ENCODE measurements at places on chromosomes 7 and 10.

GRCh38 chr10:102782673-102783551 is 39.2 kb downstream of the WBP1L start:
- DNase-seq = no peak

- DNase-seq = peak; percentile 62
These were observed 132.1 kb downstream of the NRBF2 start for GRCh38 chr10:63265222-63265617.

DNA sequence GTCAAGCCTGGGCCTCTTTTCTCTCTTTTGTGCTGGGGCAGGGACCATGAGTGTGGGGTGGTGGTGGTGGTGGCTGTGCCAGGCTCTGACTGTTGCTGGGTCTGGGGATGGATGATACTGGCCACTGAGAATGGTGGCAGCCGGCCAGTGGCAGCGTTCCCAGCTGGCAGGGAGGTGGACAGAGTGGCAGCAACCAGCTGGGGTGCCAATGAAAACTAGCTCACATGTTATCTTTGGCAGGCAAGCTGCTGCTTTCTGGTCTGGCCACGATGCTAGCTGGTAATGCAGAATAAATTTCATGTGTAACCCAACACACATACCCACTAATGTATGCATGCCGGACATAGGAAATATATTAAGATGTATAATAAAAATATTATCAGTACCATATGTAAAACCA is 95.0 kb upstream of the SLC26A5 start:
- no peak for DNase-seq

DNA sequence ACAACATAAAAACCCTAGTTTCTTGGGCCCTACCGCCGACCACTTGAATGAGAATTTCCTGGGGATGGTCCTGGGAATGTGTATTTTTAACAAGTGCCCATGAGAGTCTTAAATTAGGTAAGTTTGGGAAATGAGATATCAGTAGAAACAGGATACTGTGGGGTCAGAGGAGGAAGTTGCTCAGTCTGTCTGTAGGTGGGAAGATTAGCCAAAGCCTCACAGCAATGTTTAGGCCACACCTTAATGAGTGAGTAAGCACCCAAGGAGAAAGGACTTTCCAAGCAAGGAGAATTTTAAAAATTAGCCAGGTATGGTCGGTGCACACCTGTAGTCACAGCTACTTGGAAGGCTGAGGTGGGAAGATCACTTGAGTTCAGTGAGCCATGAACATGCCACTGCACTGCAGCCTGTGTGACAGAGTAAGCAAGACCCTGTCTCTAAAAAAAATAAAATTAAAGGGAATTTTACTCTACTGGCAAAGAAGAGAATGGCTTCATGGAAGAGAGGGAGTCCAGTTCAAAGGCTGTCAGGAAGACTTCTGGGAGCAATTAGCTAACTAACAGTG is 31.9 kb downstream of the PAPSS2 start:
- DNase-seq = no peak

DNA sequence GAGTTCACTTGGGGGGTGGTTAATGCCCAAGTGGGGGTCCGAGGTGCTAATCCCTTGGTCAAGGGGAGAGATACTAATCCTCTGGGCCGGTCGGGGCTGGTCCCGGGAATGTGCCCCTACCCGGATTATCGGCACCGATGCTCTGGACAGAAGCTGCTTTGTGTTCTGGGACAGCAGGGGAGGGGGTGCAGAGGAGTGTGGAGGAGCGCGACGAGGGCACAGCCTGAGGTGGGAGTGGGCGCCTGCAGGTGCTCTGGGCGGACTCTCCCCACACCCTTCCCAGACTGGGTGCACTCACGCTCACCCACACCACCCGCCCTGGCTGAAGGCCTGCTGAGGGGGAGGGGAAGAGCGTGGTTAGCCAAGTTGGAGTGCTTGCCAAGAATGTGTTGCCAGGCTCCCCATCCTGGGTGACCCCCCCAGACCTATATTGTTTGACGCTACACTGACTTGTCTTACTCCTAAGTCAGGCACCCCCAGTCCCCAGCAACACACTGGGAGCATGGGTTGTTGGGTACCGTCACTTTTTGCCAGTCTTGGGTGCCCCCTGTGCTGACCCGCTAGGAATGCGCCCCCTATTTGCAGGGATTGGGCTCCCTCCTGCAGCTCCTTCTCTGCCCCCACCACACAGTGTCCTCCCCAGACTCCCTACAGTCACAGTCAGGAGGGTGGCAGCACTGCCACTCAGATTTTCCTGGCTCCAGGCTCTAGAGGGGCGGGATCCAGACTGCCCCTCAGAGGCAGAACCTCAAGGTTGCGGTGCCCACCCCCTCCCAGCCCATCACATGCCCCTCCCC is 1.2 kb downstream of the SLC4A2 start:
- DNase-seq = no peak

GRCh38 chr7:55299273-55299967 is 65.7 kb upstream of the LANCL2 start:
- no peak for DNase-seq

DNA sequence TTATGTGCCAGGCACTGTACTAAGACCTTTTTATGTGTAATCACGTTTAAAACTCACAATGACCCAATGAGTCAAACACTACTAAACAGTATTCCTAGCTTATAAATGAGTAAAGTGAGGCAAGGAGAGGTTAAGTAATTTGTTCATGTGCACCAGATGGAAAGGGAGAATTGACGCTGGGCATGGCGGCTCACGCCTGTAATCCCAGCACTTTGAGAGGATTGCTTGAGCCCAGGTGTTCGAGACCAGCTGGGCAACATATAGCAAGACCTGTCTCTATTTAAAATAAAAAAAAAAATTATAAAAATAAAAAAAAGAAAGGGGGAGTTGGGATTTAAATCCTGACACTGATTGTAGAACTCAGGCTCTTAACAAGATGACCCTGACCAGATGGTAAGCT is 46.7 kb upstream of the DLG5 start:
- no peak for DNase-seq

DNA sequence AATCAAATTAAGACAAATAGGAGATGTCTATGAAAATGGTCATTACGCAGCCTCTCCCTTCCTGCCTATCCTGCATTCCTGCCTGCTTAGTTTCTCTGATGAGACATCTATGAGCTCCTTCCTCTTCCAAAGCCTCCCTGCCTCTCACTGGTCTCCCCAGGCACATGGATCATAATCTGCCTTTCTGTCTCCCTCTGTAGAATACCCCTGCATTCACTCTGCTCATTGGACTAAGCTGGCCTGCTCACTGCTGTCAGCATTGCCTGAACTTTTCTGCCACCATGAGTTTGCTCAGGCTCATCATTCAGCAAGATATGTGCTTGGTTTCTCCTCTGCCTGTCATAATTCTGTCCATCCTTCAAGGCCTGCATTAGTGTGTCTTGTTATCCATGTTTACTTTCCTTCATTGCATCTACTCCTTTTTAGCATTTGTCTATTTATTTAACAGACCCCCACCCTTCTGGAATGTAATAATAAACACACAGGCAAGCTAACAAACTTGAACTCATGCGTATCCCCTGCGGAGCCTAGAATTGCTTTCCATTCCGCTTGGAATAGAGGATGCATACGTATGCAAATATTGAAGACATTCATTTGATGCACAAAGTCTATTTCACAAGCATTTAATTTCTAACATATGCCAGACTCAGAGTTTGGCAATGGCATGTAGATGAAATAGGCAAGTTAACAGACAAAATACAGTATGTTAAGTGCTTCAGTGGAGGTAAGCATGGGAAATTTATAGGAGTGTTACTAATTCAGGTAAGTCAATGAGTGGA is 88.3 kb downstream of the PTPRZ1 start:
- DNase-seq = no peak
